ENCODE measurements at places on chromosomes 12 and 14.

- no peak for DNase-seq
Observed at GRCh38 chr14:36426113-36426512, 93.9 kb downstream of the NKX2-1 start.

DNA sequence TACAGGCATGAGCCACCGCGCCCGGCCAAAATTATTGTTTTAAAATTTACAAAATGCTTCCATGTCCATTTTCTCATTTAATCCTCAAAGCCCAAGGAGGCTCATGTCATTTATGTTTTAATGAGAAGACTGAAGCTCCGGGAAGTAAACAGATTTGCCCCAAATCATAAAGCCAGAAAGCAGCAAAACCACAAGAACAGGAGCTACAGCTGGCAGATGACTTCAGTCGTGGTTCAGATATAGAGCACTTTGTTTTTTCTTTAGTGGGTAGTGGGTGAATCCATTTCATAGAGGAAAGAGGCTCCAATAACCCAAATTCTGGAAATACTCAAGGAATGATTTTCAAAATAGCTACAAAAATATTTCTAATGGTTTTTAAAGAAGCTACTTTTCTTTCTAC is 45.4 kb upstream of the VPS33A start:
- DNase-seq, result no peak

- peak; percentile 62 for DNase-seq
Observed at GRCh38 chr14:60197629-60198303, 32.6 kb upstream of the DHRS7 start.

GRCh38 chr12:101485021-101485420 is 9.9 kb downstream of the SPIC start:
- DNase-seq, result no peak

DNA sequence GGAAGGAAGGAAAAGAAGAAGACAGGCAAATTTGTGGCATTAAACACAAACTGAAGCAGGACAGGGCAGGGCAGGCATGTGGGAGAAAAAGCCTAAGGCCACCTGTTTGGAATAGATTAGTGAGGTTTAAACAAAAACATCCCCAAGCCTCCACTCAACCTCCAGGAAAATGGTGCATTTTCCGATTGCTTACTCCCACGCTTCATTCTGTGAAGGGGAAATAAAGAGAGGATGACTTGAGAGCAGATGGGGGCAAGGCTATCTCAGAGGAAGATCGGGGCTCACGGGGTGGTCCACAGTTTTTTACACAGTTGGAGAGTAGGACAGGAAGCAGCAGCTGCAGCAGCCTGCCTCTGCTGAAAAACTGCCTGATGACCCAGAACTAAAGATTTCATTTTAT is 250.9 kb downstream of the DUSP6 start:
- no peak for DNase-seq

DNA sequence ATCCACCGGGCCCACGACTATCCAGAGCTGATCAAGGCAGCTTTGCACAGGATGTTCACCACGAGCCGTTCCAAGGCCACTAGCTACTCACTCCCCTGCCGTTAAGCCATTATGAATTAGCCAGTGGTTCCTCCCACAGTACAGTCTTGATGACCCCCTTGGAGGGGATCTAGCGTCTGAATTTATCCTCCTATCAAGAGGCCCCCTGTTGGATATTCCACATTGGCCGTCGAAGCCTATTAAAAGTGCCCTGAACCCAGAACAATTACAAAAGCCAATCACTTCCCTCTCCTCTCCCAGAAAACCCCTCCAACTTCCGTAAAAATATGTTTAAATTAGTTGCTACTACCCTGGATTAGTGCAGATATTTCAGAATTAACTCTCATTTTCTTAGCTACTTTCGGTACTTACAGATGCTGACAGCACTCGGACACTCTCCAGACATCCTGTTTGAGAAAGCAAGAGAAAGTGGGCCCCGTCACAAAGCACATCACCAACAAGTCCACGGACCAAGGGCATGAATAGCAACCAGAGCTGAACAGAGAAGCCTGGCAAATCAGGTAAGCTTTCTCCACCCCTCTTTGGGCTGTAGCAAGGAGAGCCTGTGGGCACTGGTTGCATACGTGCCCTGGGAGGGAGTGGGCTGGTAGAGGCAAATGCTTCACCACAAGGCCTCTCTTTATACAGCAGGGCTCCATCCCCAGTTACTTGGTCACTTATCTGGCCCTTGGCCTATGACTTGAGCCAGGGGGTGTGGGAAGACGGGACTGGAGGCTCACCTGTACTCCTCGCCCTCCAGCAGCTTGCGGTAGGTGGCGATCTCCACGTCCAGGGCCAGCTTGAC is 5.3 kb downstream of the KRT3 start:
- DNase-seq, result no peak

DNA sequence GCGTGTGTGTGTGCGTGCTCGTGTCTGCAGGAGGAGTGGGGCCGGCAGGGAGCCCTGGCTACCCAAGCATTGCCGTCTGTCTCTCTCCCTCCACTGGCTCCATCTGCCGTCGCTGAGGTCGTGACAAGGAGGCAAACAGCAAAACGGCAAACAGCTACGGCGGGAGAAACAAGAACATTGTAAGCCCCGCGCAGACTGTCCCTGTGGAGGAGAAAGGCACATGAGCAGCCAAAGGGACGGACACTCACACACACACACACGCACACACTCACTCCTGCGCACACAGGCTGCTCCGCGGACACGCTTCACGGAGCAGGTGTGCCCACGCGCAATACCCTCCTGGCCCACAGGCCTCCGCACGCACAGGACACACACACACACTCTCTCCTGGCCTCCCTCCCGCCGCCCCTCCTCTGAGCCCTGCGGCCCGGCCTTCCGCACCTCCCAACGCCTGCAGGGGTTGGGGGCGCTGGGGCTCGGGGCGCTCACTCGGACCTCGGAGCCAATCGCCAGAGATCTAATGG is 905 bp downstream of the CISTR start:
- no peak for DNase-seq

DNA sequence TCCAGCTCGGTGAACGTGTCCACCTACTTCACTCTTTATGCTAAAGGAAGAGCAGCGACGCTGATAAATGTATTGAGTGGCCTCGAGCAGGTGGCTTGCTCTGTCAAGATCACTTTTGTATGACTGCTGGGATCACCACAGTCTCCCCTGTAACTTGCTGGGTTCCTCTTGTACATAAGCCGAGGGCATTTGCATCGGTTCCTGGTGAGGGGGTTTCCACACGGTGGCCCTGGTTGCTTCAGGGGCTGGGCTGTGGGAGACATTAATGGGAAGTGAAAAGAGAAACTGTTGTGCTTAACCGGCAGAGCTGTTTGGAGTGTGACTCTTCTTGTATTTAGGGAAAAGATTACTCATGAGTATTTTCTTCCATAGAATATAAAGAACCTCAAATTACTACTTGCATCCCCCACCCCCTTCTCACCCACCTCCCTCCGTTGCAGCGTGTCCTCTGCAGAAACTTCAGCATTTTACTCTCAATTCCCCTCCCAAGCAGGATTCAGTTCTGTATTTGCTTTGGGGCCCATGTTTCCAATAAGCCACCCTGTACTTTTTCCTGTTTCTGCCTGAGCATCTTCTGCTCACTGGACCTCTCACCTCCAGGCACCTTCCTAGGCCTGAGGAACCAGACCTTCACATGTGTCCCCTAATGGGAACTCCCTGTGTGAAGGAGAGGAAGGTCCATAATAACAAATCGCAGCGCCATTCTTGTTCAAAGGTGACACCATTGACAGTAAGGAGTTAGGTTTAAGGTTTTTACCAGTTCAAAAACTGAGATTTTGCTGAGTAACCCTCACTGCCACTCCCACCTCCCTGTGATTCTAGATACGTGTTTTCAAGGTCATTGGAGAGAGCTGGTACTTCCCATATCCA is 187.0 kb downstream of the ETV6 start:
- DNase-seq, result peak; percentile 96

GRCh38 chr12:57456145-57456700 is 1.1 kb downstream of the INHBE start:
- DNase-seq, result no peak

- no peak for DNase-seq
Observed at GRCh38 chr12:105274571-105274970, 38.6 kb upstream of the APPL2 start.

GRCh38 chr14:75363570-75364227 is 64.1 kb upstream of the JDP2 start:
- DNase-seq, result no peak

DNA sequence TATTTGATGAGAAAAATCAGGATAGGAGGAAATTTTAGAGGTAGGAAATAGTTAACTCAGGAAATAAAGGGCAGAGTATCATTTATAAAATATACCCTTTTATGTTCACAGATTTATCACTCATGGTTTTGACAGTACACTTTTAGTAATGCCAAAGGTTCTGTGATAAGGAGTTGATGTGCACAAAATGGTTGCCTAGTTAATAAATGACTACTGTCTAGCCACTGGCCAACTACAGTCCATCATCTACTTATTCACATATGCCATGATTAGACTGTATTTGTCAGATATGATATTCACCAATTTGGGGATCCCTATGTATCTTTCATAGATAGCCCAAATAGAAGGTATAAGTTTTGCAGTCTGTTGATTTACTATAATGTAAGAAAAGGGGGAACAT is 19.2 kb upstream of the GXYLT1 start:
- DNase-seq, result no peak

DNA sequence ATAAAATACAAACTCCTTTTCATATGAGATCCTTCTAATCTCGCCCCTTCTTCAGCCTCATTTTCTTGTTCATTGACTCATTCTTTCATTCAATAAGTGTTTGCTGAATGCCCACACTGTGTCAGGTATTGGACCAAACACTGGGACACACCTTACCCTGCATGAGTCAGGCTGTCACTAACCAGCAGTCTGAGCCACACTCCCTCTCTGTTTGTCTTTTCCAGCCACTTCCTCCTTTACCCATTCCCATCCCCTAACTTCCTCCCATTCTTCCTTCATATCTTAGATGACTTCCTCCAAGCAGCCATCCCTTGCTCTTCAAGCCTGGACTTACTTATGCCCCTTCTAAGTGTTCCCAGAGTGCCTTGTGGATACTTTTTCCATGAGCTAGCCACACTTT is 27.0 kb upstream of the HIF1A start:
- DNase-seq, result no peak

All from CD14-positive monocyte (primary cell).